ENCODE measurements at places on chromosomes 7 and 10. TPM values are rescaled to one million over a fixed set of nuclear protein-coding genes. Genes with fewer than 3 reads are reported as not detected.

WNT2 gene
- not detected for total RNA-seq

NOD1 gene
- total RNA-seq: 10.2 TPM

GLI3 gene
- total RNA-seq: 4.9 TPM

PDE6C gene
- total RNA-seq: not detected

HGF gene
- total RNA-seq: 75.8 TPM

ZNF722 gene
- total RNA-seq: not detected

STK32C gene
- 13.8 TPM for total RNA-seq

SLC13A4 gene
- total RNA-seq: not detected

IL6 gene
- 6.7 TPM for total RNA-seq
